SK-N-SH treated with all-trans-retinoic acid at 6 μM for 48 hours (cell line): ENCODE measurements at places on chromosomes 6 and 20.

- no peak for ATAC-seq
Observed at GRCh38 chr6:152423216-152424103, 213.7 kb downstream of the SYNE1 start.

GRCh38 chr6:40352527-40353170, 234.5 kb downstream of the LRFN2 start:
- ATAC-seq = peak; percentile 25

DNA sequence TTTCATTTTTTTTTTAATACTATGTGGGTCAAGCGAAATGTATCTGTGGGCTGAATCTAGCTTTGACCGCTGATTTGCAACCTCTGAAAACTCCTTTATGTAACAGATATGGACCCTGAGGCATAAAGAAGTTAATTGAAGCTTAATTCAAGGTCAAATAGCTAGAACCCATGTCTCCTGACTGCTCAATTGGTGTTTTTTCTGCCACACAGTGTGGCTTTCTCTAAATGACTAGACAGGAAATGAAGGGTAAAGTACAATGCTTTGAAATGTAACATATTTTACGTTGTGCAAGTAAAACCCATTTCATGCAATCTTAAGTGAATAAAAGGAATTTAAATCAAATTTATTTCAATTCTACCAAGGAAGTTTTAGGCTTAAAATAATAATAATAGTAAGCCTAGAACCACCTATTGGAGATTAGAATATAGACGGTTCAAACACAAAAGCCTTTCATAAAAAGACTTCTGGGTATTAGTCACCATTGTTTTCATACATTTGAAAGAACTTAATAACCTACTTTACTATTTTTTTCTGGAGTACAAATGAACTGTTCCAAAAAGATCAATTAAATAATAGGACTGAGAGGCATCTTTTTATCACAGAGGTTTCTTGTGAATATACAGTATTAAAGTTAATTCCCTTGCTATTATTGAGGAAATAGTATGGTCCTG, 279.8 kb downstream of the EPHA7 start:
- no peak for ATAC-seq

DNA sequence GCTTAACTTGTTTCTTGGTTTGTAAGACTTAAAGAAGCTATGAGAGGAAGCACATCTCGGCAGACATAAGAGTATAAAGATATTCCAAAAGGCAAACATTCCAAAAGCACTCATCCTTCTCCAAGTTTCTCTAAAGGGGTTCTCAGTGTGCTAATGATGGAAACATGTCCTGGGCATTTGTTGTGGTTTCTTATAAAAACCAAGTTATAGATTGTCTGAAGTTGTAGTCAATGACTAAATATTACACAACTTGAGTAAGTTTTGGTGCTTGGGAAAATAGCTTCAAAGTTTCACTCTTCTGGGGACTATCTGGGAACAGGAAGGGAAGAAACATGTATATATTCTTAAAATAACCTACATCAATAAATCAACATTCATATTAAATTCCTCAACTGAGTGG, 128.3 kb upstream of the TBX18 start:
- no peak for ATAC-seq

- ATAC-seq = peak; percentile 99
Observed at GRCh38 chr20:10131732-10132345, 86.8 kb upstream of the SNAP25 start.

DNA sequence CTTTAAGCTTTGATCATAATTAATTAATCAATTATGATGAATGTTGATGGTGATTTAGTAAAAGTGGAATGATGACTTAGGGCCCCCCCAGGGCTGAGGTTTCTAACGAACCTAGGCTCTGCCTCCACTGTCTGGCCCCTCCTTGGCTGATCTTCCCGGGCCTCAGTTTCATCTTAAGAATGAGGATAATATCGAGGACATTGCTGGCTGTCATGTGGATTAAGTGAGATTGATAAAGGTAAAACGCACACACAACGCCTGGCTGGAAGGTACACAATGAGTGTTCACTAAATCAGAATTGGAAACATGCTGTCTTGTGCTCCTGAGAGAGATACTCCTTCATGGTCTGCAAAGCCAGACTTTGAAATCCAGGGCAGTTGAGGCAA, 5.3 kb upstream of the SULF2 start:
- ATAC-seq = no peak

GRCh38 chr6:130766239-130767144, 60.7 kb upstream of the SMLR1 start:
- ATAC-seq = no peak

DNA sequence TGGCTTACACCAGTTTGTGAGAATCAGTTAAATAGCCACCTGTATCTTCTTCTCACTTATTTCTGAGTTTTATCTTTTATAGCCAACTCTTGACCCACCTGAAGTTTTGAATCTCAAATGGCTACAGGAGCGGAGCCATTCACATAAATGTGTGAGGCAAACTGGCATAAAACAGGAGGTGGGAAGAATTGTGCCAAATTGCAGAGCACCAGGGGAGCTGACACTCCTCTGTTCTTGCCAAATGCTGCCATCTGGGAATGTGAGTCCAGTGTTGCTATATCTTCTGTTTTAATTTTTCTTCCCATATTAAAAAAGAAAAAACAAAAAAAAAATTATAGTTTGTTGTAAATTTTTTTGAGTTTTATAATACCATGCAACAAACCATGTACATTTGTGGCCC, 17.0 kb upstream of the RNF146 start:
- no peak for ATAC-seq

GRCh38 chr6:84910906-84911607, 146.7 kb upstream of the TBX18 start:
- ATAC-seq = no peak

DNA sequence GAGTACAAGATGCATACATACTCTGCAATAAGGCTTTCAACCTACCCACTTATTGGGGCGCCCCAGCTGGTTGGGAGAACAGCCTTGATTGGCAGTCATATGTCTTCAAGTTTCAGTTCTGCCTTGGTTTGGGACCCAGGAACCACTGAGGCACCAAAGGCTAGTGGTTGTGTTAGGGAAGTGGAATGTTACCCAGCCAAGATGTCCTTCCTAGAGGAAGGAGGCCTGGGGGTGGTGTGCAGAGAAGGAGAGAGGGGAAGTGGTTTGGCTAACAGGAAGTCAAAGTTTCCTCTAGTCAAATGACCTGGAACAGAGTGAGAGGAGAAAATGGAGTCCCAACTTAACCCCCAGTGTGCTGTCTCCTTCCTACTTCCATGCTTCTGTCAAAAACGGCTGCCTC, 59.4 kb downstream of the CD164 start:
- no peak for ATAC-seq

DNA sequence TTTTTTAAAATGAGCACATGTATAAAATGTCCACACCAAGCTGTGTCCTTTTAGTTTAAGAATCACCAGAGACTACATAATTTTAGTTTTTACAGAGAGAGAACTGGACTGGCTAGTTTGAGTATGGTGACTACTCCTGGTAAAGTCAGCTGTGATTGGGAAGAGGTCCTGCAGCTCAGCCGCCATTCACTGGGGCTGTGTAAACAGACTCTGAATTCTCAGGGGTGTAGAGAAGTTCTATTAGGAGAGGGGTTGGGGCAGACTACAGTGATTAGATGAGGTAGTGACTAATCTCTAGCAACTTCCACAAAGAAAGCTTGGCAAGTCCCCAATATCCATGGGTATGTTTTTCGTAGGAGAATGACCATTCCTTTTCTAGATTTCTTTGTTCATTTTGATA, 341.2 kb upstream of the MAP3K7 start:
- ATAC-seq = no peak

GRCh38 chr6:21593927-21594415, 420 bp downstream of the SOX4 start:
- ATAC-seq = peak; percentile 47

DNA sequence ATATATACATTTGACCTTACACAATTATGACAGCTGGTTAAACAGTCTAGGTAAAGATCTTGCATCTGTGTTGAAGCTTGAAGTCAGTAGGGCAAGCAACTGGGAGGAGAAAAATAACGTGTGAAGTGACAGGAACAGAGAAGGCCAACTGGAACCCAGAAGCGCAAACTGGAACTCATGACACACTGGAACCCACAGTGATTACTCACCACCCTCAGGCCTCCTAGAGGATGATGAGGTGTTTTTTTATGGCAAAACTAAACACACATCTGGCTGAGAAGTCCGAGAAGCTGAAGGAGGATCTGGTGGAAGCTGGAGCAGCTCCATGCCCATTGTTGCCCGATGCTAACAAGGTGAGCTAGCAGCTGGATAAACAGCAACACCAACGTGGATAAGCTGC, 108.1 kb downstream of the TMEM200A start:
- no peak for ATAC-seq

DNA sequence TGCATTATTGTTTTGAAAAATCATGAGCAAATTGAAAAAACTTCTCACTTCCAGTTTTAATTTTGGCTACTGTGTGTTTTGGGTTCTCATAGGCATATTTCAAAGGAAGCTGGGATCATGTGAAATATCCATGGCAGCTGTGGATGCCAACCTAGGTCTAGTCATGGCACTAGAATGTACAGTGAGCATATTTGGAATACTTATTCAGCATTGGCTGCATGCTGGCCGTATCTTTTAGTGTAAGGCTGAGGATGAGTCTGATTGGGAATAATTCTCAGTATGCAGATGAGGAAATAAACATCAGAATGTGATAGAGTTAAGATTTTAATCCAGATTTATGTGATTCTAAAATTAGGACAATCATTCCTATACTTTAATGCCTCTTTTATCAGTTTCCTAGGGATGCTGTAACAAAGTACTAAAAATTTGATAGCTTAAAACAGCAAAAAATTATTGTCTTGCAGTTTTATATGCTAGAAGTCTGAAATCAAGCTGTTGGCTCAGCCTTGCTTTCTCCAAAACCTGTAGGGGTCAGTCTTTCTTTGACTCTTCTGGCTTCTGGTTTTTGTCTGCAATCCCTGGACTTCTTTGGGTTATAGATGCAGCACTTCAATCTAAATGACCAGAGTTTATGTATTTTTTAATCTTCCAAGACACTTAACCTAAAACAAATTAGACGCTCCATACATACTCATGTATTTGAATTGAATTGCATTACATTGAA, 37.7 kb upstream of the DEFB112 start:
- ATAC-seq = peak; percentile 85

DNA sequence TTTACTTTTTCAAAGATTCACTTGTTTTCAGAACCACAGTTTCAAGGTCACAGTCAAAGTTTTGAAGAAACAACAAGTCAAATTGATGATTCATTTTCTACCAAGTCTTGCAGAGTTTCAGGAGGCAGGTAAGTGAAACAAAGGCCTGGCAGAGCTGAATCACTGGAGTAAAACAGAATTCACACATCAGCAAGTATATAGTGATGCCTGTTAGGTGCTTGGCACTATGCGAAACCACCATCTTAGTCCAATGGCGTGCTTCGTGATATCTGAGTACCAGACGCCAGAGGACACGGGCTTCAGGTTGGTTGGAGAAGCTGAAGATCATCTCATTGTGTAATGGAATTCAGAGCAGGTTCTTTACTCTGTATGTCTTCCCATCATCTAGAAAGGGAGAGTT, 75.9 kb downstream of the RTN4IP1 start:
- no peak for ATAC-seq

DNA sequence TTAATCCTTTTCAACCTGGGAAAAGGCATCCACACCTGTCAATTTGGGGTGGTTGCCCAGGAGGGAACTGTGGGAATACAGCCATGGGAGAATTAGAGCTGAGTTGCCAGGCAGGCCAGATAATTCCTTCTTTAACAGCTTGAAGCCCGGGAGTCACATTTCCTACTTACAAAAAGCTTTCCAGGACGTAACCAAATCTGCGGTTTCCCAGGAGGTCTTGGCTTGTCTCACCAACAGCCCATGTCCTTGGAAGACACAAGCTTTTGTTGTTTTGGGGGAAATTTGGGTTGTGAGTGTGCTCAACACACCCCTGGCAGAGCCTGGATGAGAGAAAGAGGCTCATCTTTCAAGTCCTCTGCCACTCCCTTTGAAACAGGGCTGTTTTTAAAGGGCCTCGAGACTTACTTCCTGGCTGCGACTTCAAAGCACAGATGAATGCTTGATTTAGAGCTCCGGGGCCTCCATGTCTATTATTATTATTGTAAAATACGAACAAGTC, 465.9 kb upstream of the BTBD3 start:
- ATAC-seq = no peak

DNA sequence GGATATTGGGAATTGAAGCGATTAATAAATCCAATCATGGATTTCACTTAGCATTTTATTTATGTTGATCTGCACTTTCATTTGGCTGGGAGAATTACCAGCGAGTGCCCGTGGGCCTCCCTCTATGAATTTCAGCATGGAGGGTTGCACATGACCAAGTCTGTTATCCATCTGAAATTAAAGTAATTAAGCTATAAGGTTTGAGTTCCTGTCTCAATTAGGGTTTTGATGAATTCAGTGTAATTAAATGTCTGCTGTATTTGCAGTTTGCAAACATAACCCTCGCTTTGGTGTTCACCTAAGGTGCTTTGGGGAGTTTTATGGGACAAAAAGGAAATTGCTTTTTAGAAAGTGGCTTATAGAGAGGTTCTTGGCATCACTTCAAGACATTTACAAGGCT, 169.8 kb upstream of the RIN2 start:
- ATAC-seq = no peak

DNA sequence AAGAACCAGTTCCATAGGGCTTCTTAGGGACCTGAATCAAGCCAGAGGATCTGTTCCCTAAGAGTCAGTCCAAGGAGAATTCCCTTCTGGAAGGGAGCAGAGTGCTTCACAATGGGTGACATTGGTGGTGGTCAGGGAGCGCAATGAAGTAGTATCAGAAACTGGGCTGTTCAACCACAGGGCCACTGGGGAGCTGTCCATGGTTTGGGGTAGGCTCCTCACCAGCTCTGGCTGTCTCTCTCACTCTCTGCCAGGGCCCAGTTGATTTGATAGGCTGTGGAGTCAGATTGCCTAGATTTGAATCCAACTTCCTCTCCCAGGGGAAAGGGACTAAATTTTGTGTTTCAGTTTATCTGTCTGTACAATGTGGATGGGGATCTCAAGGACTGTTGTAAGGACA, 36.7 kb upstream of the CHD6 start:
- ATAC-seq = peak; percentile 48; the same call in 1 of the 3 replicates

GRCh38 chr6:43807228-43808061, 37.4 kb downstream of the VEGFA start:
- ATAC-seq = peak; percentile 46

- ATAC-seq = no peak
Observed at GRCh38 chr6:163780994-163781393, 366.5 kb downstream of the QKI start.

GRCh38 chr6:75526502-75527127, 33.0 kb upstream of the FILIP1 start:
- ATAC-seq = peak; percentile 80

- no peak for ATAC-seq
Observed at GRCh38 chr6:125312950-125313349, 11.2 kb upstream of the HDDC2 start.

- no peak for ATAC-seq
Observed at GRCh38 chr6:37851997-37852524, 32.5 kb downstream of the ZFAND3 start.

GRCh38 chr20:58839991-58840747, 10.5 kb downstream of the GNAS-AS1 start:
- peak; percentile 54 for ATAC-seq

- ATAC-seq = no peak
Observed at GRCh38 chr6:109747221-109747620, 56.1 kb downstream of the FIG4 start.
